ENCODE measurements at places on chromosomes 2 and 18.
A peak's percentile ranks its signal among the peaks of the same experiment; 100 is the strongest.

DNA sequence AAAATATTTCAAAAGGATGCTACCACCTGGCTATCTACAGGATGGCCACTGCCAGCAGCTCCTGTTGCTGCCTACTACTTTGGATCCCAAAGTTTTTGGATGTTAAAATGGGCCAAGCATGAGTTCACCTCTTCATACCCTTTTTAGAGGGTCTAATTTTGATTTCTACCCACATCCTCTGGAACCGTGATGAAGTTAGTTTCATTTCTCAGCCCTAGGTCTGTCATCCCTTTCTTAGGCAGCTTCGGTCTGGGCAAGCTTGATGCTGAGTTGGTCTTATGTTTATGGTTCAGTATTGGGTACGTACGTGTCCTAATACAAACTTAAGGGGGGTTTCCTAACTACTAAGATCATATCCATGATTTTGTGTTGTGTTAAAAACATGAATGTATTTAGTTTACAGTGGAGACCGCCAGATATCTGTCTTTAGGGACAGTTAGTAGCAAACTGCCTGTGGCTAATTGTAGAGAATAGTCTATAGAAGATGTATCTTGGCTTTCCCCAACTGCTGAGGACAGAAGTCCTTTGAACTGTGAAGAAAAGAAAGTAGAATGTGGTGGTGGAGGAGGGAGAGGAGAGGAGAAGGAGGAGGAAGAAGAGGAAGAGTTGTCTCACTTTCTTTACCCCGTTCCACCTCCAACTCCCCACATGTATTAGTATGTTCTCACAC lies 184.9 kb downstream of the UBE2E3 start:
- DNase-seq: peak; percentile 19

GRCh38 chr2:2294183-2294690 lies 36.8 kb downstream of the MYT1L start:
- DNase-seq: no peak

- no peak for DNase-seq
Observed at GRCh38 chr18:75219745-75220375, 9.3 kb downstream of the TSHZ1 start.

DNA sequence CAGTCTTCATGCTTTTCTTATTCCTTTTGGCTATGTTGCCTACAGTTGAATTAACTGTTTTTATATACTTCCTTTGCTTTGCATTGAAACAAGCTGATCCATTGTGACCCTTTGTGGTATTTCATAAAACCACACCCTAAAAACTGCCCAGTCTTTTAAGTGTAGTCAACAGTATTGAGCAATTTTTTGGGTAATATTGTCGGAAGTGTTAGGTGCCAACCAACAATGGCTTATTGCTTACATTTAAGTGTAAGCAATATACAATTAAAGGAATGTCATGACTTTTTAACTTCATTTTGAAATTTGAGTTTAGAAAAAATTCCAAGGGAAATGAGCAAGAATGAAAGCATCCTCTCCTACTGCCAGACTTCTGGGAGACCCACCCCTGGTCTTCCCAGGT lies 174.1 kb downstream of the NEDD4L start:
- DNase-seq: peak; percentile 83

GRCh38 chr2:55891671-55892094 lies 31.9 kb downstream of the EFEMP1 start:
- DNase-seq: no peak

GRCh38 chr2:17061028-17061427 lies 395.4 kb upstream of the CYRIA start:
- DNase-seq: no peak

DNA sequence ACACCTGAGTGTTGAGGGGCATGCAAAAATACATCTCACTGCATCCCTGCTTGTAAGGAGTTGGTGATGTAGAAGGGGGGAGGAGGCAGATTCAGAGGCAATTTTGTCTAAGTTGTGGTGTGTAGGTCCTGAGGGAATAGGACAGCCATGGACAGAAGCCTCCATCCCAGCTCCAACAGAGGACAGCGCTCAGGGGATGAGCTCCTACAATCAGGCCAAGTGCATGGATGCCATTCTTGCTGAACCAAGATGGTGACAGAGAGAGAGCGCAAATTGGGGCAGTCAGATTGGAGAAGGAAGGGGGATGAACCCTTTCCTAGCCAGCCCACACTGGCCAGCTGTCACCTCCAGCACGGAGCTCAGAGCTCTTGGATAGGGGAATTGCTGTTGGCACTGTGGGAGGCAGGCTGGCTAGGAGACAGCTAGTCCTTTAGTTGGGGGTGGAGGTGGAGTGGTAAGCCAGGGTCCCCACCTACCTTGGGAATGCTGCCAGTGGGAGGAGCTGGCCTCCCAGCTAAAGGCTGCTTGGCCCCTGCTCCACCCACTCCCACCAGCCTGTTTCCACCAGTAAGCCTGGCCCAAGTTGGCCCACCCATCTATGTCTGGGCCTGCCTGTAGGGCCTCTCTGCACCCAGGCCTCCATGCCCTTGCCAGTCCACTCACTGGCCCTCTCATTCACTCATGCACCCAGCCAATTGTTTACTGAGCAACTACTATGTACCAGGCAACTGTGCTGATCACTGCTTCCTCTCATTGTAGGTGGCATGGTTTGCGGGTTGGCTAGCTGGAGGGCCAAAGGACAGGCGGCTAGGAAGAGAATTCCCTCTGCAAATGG lies 2.5 kb upstream of the PER2 start:
- no peak for DNase-seq

- no peak for DNase-seq
Observed at GRCh38 chr2:47890711-47891368, 15.5 kb downstream of the FBXO11 start.

DNA sequence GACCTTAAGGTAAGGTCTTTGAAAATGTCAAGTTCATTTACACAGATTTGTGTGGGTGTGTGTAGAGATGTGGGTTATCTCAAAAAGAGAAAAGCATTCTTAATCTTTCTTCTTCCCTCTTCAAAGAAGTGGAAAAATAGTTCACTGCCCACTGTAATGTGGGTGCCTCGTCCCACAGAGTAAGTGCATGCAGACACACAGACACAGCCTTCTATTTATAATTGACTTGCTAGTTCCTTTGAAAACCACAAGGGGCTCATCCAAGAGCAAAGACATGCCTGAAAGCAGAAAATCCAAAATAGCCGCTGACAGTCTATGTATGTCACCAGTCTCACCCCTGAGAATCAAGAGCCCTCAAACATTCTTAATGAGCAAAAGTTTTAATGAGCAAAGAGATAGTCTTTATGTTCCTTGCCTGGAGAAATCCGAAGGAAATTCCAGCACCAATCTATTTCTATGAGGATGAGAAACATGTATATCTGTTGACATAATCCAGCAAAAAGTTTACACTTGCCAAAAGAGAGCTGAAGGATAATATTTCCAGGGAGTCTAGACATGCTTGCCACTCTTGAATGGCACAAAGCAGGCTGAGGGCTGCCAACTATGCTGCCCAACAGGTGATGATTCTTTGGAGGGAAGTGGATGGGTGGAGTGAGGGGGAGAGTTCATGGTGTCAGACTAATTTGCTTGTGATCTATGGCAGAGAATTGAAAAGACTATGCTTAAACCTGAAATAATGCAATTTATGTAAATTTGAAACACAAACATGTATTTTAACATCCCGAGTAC lies 93.9 kb downstream of the ACVR1 start:
- peak; percentile 5 for DNase-seq

- peak; percentile 29 for DNase-seq
Observed at GRCh38 chr18:78542204-78542603, 437.4 kb upstream of the SALL3 start.

- peak; percentile 79 for DNase-seq
Observed at GRCh38 chr2:215594766-215595165, 158.9 kb upstream of the FN1 start.

- peak; percentile 28 for DNase-seq
Observed at GRCh38 chr18:79210002-79210910, 141.1 kb downstream of the ATP9B start.

DNA sequence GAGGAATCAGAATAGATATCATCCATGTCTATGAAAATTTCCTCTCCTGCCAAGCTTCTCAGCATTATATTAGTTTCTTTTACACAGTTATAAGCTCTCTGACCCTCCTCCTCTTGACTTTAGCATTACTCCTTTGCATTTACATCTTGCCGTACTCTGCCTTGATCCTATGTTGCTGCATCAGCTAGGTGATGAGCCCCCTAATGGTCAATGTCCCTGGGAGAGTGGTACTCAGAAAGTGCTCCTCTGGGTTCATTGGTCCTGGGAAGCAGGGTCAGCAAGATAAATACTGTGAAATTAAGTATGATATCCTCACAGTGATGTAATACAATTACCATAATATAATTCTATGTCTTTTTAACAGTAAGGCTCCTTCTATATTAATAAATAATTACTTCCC lies 74.1 kb downstream of the PKP4 start:
- DNase-seq: no peak

GRCh38 chr2:230893841-230894781 lies 29.4 kb downstream of the ITM2C start:
- DNase-seq: peak; percentile 53

DNA sequence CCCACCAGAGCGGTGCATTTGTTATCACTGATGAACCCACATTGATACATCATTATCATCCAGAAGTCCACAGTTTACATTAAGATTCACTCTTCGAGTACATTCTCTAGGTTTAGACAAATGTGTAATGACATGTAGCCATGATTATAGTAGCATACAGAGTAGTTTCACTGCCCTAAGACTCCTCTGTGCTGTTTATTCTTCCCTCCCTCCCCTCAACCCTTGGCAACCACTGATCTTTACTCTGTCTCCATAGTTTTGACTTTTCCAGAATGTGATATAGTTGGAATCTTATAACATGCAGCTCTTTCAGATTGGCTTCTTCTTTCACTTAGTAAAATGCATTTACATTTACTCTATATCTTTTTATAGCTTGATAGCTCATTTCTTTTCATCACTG lies 31.2 kb upstream of the GREB1L start:
- DNase-seq: no peak

GRCh38 chr18:2840521-2840920 lies 6.3 kb upstream of the EMILIN2 start:
- no peak for DNase-seq

- no peak for DNase-seq
Observed at GRCh38 chr2:68193144-68193543, 35.5 kb downstream of the PNO1 start.

DNA sequence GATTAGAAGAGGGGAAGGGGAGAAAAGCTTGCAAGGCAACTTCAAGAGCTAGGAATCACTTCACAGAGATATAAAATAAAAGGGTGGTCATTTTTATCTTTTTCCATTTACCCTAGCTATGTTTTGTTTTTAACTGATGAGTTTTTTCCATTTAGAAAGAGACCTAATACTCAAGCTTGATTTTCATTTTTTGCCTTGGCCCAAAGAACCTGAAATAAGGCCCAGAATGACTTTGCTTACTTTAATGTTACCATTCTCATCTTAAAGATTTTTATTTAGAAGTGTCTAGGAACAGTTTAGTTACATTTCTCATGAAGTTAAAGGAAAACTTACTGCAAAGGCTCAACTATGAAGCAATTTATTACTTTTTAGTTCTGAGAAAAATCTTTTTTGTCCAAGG lies 276.3 kb upstream of the ZSWIM2 start:
- no peak for DNase-seq

GRCh38 chr2:230757476-230757875 lies 44.8 kb downstream of the CAB39 start:
- peak; percentile 62 for DNase-seq

DNA sequence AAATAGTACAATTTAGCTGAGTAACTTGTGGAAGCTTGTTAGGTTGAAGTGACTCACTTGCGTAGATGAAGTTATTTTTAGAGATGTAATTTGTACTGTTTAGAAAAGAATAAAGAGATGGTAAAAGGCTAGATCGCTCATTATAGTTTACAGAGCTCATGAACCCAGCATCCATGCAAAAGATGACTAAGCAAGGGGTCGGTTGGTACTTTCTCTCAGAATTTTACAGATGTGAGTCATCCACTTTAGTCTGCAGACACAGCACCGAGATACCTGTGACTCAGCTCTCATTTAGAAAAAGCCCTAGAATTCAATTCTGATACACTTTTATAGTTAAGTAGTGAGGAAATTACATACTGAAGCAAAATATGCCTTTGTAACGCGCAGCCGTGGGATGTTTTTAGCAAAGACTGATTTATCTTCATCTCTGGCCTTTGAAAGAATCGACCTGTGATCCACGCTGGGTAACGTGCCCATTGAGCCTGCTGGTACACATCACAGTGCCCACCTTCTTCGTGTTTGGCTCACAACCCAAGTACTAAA lies 116.5 kb upstream of the FOSL2 start:
- peak; percentile 47 for DNase-seq

GRCh38 chr2:230202430-230203109 lies 17.2 kb downstream of the SP110 start:
- no peak for DNase-seq

DNA sequence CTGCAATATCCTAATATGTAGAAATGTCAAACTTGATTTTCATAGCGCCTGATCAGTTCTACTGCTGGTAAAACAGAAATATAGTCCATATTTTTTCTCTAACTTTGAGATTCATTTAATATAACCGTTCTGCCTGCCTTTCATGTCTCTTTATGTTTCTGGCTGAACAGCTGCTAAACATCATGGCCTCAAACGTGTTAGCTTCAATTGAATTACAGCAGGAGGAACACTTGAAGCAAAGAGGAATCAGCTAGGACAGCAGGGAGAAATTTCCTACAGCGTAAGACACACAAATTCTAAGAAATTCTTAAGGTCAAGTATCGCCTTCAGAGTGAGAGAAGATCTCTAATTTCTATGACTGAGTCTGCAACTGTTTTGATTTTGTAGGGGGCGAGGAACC lies 433.2 kb downstream of the FBXO15 start:
- no peak for DNase-seq

GRCh38 chr2:113231064-113231463 lies 47.7 kb downstream of the PAX8 start:
- DNase-seq: no peak

DNA sequence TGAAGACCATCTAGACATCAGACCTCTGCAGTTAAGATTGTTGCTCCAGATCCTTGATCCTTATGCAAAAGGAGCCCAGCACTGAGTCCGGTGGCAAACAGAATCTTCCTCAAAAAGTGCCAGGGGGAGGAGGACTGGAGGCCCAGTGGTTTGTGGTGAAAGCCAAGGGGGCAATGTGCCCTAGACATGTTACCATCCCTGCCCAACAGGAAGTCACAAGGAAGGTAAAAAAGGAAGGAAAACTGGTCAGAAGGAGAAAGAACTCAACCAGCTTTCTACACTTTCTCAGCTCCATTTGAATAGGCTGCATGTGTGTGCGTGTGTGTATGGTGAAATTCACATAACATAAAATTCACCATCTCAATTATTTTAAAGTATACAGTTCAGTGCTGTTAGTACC lies 25.0 kb upstream of the KDM3A start:
- DNase-seq: peak; percentile 67
